Left lobe of liver (tissue), 2 donors: ENCODE measurements at places on chromosomes 3 and 15. TPM values are rescaled to one million over a fixed set of nuclear protein-coding genes. Genes with fewer than 3 reads are reported as not detected.

CFAP44 gene
- 3.7 TPM for total RNA-seq

DNA sequence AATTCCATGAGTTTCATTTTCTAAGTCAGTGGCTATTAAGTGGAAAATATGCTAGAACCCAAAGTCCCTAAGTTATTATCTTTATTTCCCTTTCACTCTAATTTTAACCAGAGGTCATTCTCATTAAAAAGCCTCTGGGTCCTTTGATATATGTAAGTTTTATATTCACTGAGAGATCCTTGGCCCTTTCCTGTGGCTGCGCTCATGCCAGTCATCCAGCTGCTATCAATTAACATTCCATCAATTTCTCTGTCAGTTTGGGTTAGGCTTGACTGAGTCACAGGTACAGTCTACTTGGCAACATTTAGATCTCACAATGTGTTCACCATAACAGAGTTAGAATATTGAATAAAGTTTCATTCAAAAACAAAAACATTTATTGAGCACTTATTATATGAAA is 58.0 kb upstream of the FBN1 start:
- no peak for DNase-seq

ZNF620 gene
- total RNA-seq: 1.0 TPM

CNBP gene
- total RNA-seq: 205 TPM

CPN2 gene
- total RNA-seq: 159 TPM

DNA sequence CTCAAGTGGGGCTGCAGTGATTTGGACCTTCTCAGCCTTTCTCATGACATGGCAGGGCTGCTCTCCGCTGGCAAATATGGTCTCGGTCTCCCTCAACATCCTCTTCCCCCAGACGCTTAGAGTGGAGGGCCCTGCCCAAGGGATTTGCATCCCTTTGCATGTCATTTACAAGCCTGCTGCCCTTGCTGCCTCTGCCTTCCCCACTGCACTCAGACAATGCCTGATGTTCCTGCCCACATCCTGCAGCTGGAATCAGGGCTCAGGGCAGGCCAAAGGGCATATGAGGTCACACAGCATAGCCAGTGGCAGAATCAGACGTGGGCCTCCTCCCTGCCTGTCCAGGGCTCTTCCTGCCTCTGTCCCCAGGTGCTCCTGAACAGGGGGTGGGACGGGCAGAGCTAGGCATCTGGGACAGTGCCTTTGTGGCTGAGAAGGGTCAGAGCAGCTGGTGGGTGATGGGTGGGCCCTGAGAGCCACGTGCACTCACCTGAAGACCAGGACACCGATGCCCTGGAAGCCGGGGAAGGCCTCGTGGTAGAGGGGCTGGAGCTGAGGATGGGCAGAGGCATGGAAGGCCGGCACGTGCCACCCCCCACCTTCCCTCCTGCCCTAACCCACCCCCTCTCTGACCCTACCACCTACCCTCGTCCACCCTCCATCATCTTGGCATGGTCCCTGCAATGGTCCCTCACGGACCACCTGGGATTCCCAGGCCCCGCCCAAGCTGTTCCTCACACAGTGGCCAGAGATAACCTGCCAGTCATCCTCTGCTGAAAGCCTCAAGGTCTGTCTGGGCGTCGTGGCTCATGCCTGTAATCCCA is 27.4 kb upstream of the GOLGA6C start:
- DNase-seq: no peak

DNA sequence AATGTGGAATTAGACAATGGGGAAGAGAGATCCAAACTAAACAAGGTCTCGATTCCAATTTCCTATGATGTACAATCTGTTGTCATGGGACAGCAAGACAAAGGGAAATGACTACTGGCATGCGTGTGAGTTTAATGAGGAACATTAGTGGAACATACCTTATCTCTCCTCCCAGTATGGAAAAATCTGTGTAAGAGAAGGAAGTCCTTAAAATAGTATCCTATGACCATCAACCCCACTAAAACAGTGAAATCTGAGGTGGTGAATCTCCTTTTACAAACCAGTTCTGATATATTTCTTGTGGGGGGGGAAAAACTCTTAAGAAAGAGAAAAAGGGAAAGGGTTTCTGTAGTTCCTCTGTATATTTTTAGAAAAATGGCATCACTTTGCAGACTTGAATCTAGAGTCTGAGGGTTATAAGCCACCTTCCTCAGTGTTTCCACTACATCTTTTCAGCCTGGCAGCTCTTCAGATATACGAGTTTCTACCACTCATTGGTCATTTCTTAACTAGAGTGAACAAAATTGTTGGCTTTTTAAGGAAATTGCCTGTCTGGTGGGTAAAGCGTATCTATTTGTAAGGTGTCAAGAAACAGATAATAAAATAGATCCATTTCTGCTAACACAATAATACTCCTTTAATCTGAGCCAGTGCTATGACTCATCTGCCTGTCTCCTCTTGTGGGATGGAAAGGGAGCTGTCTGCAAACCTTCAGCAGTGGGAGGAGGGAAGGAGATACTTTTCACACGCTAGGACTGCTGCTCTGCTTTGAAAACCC is 3.0 kb upstream of the TNFAIP8L3 start:
- DNase-seq: no peak

DNA sequence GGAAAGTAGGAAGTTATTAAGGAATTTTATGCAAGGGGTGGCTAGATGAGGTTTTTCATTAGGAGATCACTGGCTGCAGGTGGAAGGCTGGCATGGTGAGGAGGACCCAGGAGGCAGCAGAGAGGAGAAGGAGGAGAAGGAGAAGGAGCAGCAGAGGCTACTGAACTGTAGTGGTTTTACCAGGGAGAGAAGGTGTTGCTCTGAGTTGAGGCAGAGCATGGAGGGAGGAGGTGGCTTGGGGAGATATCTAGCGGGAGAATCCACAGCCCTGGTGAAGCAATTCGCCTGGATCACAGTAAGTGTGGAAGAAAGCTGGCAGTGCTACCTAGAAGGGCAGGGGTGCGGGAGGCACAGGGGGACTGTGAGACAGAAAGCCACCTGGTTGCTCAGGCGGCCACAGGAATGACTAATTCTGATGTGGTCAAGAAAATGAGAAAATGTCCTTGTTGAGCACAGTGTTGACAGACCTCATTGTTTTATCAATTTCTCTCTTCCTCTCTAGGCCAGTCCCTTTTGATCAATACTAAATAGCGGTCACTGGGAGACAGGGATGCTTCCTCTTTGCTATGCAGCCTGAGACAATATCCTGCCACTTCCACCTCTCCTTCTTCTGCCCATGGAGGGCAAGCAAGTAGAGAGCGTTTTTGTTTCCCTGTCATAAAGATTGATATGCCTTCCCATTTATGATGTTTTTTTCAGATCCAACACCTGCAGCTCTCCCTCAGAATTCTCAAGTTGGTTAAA is 94.6 kb downstream of the EEFSEC start:
- DNase-seq: no peak

- DNase-seq: no peak
Observed at GRCh38 chr3:166456286-166456685, 619.1 kb upstream of the BCHE start.

NR2E3 gene
- total RNA-seq: 0.33 TPM

DNA sequence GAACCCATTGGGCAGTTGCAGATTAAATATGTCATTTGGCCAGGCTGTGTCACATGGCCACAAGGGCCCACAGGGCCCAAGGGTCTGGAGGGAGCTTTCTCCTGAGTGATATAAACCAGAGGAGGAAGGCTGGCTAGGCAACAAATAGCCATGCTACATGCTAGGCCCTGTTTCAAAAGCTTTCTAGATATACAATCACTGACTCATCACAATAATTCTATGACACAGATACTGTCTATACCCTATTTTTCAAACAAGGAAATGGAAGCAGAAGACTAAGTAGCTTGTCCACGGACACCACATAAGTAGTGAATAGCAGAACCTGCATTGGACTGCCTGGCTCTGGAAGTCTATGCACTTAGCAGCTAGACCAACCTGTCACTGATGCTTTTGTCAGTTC is 625.4 kb downstream of the NTRK3 start:
- no peak for DNase-seq

DNA sequence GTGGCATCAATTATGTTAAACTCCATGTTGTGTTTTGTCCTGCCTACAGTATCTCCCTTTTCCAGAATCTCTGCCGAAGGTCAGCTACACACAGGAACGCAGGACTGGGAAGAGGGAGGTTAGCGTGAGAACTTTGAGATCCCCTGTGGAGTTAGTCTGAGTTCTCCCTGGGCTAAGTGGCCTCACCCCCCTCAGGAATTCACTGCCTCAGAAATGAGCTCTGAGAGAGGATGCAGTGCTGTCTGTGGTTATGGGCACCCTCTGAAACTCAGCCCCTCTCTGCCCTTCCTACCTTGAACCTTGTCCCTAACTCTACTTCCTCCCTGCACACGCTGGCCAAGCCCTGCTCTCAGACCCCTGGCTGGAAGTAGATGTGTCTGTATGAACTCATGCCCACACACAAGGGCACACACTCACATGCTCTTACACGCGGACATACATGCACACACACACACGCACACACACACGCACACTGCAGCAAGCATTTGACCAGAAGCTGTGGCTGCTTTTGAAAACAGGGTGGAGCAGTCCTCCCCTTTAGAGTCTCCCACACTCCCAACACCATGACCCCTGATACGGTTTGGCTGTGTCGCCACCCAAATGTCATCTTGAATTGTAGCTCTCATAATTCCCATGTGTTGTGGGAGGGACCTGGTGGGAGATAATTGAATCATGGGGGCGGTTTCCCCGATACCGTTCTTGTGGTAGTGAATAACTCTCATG is 5.3 kb upstream of the VIPR1 start:
- peak; percentile 19 for DNase-seq

GRCh38 chr15:70560617-70561328 is 202.6 kb downstream of the UACA start:
- DNase-seq: no peak

DNA sequence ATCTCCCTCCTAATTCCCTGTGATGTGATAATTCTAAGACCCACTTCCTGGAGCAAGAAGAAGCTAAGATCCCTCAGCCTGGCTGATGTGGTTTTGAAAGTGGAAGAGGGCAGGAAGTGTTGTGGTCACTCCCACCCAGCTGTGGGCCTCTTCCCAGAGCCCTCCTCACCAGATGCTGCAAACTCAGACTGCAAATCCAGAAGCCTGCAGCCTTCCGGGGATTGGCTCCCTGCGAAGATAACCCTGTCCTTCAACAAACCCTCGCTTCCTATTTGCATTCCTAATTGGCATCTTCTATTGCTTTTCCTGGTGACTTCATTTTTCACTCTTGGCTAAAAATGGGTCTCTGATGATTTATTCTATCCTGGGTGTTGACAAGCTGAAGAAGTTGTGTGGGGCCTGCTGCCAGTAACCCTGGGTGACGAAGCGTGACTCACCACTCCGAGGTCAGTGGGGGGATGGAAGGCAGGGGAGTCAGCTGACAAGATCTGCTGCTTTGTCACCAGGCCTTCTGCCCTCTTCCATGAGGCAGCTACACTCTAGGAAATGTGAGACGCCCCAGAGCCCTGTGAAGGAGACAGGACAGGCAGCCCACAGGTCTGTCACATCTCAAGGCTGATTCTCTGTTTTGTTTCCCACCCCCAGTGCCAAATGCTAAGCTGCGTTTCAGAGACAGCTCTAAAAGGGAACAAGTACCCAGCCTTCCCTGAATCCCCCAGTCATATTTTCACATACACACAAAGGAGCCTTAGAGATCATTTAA is 99.7 kb upstream of the LIPC start:
- DNase-seq: peak; percentile 95

TRPM1 gene
- total RNA-seq: 0.10 TPM

ZNF35 gene
- total RNA-seq: 1.8 TPM
